ENCODE measurements at places on chromosomes 3 and 15. TPM values are rescaled to one million over a fixed set of nuclear protein-coding genes. Genes with fewer than 3 reads are reported as not detected.
A peak's percentile ranks its signal among the peaks of the same experiment; 100 is the strongest.

GRCh38 chr15:63022181-63022580 is 20.4 kb upstream of the TPM1 start:
- no peak for DNase-seq

- DNase-seq: no peak
These were observed 3.8 kb upstream of the LCTL start for GRCh38 chr15:66569461-66570137.

- no peak for DNase-seq
These were observed 598.0 kb upstream of the SEMA6D start for GRCh38 chr15:47119349-47119748.

GRCh38 chr3:142239421-142239820 is 14.0 kb upstream of the GK5 start:
- no peak for DNase-seq

GRCh38 chr3:53080612-53081205 is 34.8 kb upstream of the SFMBT1 start:
- DNase-seq: no peak

- no peak for DNase-seq
These were observed 36.1 kb downstream of the LSM3 start for GRCh38 chr3:14214764-14215163.

- DNase-seq: no peak
These were observed 93.7 kb upstream of the BOC start for GRCh38 chr3:113117511-113118234.

GRCh38 chr15:93837450-93837849 is 393.9 kb upstream of the MCTP2 start:
- no peak for DNase-seq

GRCh38 chr15:63811942-63812550 is 21.7 kb downstream of the HERC1 start:
- DNase-seq: no peak

DNA sequence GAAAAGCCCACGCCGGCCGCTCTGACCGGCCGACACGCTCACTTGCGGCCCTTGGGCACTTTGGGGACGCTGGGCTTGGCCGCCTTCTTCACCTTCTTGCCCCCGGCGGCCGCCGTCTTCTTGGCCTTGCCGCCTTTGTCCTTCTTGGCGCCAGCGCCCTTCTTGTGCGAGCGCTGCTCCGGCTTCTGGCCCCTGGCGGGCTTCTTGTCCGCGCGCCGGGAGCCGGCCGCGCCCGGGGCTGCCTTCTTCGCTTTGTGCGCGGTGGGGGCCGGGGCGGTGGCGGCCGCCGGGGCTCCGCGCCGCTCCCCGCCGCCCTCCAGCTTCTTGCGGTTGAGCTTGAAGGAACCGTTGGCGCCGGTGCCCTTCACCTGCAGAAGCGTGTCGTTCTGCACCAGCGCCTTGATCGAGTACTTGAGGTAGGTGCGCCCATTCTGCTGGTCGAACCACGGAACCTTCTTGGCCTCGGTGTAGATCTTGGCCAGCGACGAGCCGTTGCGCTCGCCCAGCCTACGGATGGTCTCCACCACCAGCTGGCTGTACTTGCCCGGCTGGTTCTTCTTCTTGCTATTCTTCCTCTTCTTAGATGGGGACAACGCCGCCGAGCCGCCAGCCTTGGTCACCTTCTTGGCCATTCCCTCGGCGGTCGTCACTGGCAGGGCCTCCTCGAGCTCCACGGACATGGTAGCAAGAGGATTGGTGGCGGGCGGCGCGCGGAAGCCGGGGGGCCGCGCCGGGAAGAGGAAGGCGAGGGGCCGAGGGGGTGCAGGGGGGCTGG is 36.7 kb downstream of the HMCES start:
- DNase-seq: peak; percentile 40

The POLR2H gene
- total RNA-seq: 177 TPM

The CACNA1D gene
- not detected for total RNA-seq

The C15orf40 gene
- 30.2 TPM for total RNA-seq

The CD200 gene
- 33.6 TPM for total RNA-seq

The ALS2CL gene
- 1.3 TPM for total RNA-seq

The MLF1 gene
- total RNA-seq: 0.80 TPM
